CD4-positive, alpha-beta T cell treated with Interleukin-15 for 4 hours (primary cell): ENCODE measurements at places on chromosomes 4 and X.

GRCh38 chr4:154406018-154406795 is 85.4 kb downstream of the DCHS2 start:
- no peak for DNase-seq

GRCh38 chr4:32161392-32161791 is 1441.2 kb downstream of the PCDH7 start:
- DNase-seq, result no peak

DNA sequence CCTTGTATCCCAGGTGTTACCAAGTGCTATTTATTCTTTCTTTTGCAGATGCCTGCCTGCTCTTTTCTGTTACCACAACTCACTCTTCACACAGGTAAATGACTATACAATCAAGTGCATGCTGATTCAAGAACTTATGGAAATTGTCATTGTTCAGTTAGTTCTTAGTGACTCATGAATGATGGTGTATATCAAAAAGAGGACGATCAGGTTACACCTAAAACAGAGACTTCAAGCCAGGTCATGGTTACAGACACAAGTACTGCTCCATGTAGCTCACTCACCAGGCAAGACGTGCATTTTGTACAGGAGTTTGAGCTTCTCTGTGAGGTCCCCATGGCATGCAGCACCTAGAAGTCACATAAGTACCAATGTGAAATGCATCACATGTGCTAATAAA is 59.3 kb upstream of the UCP1 start:
- DNase-seq, result no peak

- DNase-seq, result no peak
These were observed 262.6 kb downstream of the STIM2 start for GRCh38 chr4:27123123-27123768.

GRCh38 chrX:153521034-153521433 is 3.6 kb downstream of the ATP2B3 start:
- no peak for DNase-seq
